Tibial nerve (tissue), 4 donors: ENCODE measurements at places on chromosomes 13 and 19.

DNA sequence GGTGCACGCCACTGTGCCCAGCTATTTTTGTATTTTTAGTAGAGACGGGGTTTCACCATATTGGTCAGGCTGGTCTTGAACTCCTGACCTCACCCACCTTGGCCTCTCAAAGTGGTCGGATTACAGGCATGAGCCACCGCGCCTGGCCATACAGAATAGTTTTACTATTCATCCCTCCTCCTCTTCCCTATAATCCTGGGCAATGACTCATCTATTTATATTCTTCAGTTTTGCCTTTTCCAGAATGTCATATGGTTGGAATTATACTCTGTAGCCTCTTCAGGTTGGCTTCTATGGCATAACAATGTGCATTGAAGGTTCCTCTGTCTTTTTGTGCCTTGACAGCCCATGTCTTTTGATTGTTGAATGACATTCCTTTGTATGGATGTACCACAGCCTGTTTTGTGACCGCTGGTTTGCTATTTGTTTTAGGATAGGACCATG lies 22.2 kb upstream of the LRP3 start:
- H3K27ac ChIP-seq, result no peak overlapping the region
- H3K27me3 ChIP-seq, result no peaks in the 10 kb centered on the region
- no peaks in the 10 kb centered on the region for H3K36me3 ChIP-seq
- no peak for DNase-seq
- H3K4me3 ChIP-seq, result no peak overlapping the region

- DNase-seq, result no peak
- H3K4me3 ChIP-seq, result no peak overlapping the region
Measured at GRCh38 chr13:50441130-50441529, 402.4 kb downstream of the DLEU7 start.

- no peak overlapping the region for H3K4me3 ChIP-seq
- no peaks in the 10 kb centered on the region for H3K4me1 ChIP-seq
- H3K27me3 ChIP-seq, result no peaks in the 10 kb centered on the region
- no peak for DNase-seq
Measured at GRCh38 chr19:5231857-5232678, 108.5 kb downstream of the PTPRS start.

- no peaks in the 10 kb centered on the region for H3K27me3 ChIP-seq
- no peak overlapping the region for H3K27ac ChIP-seq
- H3K4me1 ChIP-seq, result peaks cover 11% of the 10 kb centered on the region
Measured at GRCh38 chr19:9622531-9622930, 1.5 kb upstream of the ZNF561 start.

GRCh38 chr19:45153339-45154063 lies 7.3 kb downstream of the NKPD1 start:
- H3K36me3 ChIP-seq, result no peaks in the 10 kb centered on the region
- DNase-seq, result no peak
- no peak overlapping the region for H3K4me3 ChIP-seq
- H3K4me1 ChIP-seq, result peaks cover 30% of the 10 kb centered on the region
- no peak overlapping the region for H3K27ac ChIP-seq
- no peaks in the 10 kb centered on the region for H3K27me3 ChIP-seq

GRCh38 chr19:48799358-48800300 lies 11.2 kb downstream of the BCAT2 start:
- H3K4me1 ChIP-seq, result peaks cover 7% of the 10 kb centered on the region
- H3K27ac ChIP-seq, result peak overlapping the region; percentile 25
- H3K27me3 ChIP-seq, result no peaks in the 10 kb centered on the region
- DNase-seq, result no peak
- no peak overlapping the region for H3K4me3 ChIP-seq
- peaks cover 42% of the 10 kb centered on the region for H3K36me3 ChIP-seq

DNA sequence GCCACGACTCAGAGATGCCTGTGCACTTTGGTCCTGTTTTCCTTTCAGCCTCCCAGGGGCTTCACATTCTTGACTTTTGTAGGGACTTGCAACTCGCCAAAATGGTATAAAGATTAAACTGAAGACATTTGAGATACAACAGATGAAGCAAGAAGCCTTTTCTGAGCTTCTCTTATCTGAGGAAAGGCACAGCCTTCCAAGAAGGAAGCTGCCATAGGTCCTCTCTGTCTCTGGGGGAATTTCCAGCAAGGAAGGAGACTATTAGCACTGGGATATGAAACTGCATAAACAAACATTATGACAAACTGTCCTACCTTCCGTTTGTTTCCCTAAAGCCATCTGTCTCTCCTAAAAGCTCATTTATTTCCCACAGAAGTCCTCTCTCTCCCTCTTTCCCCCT lies 39.3 kb downstream of the TGDS start:
- H3K36me3 ChIP-seq, result no peaks in the 10 kb centered on the region
- no peak for DNase-seq
- no peak overlapping the region for H3K27ac ChIP-seq

DNA sequence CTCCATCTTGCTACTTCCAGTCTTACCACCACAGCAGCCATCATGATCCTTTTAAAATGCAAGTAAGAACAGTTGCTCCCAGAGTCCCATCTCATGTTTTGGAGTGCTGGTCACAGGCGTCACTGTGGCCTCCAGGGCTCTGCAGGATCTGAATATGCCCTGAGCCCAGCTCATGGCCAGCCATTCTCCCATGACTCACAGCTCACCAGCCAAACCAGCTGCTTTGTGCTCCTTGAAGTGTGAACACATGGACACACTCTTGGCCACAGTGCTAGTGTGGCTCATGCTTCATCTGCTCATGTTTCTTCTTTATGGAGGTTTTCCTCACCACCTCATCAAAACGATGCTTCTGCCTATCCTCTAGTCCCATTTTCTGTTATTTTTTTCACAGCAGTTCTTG lies 466.5 kb downstream of the UQCRFS1 start:
- H3K27me3 ChIP-seq, result no peaks in the 10 kb centered on the region
- no peak for DNase-seq
- H3K27ac ChIP-seq, result no peak overlapping the region
- H3K36me3 ChIP-seq, result no peaks in the 10 kb centered on the region
- H3K4me3 ChIP-seq, result no peak overlapping the region

DNA sequence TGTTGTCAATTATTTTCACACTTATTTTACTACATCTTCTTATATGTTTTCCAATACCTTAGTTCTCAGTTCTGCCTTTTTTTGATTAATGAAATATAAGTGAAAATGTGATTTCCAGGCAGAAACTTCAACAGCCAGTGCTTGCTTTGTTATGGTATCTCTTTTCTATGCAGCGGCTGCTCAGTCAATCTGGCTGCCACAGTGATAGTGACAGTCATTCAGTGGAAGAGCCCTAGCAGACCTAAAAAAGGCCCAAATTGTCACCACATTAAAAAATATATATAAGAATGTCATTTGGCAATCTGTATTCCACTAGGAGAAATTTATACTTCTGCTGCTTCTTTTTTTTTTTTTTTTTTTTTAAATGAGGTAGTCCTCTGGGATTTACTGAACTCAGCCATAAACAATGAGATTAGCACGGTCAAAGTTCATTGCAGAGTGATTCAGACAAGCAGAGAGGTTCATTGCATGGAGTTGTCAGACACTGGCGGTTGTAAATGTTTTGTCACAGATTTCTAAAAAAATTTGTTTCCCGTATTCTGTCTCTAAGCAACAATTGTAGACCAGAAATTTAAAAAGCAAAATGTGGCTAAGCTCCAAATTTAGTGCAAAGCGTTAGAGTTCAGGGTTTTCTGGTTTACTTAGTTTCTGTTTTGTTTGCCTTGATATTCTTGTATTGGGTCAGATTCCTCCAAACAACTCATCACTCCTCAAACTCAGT lies 94.7 kb upstream of the PRR20A start:
- no peak overlapping the region for H3K27ac ChIP-seq
- no peaks in the 10 kb centered on the region for H3K36me3 ChIP-seq
- H3K4me3 ChIP-seq, result no peak overlapping the region
- no peak for DNase-seq
- no peaks in the 10 kb centered on the region for H3K27me3 ChIP-seq

- no peaks in the 10 kb centered on the region for H3K27me3 ChIP-seq
- no peak for DNase-seq
- H3K36me3 ChIP-seq, result peaks cover 18% of the 10 kb centered on the region
- H3K4me3 ChIP-seq, result no peak overlapping the region
- no peaks in the 10 kb centered on the region for H3K4me1 ChIP-seq
Measured at GRCh38 chr19:13961826-13962698, 9.8 kb downstream of the DCAF15 start.

DNA sequence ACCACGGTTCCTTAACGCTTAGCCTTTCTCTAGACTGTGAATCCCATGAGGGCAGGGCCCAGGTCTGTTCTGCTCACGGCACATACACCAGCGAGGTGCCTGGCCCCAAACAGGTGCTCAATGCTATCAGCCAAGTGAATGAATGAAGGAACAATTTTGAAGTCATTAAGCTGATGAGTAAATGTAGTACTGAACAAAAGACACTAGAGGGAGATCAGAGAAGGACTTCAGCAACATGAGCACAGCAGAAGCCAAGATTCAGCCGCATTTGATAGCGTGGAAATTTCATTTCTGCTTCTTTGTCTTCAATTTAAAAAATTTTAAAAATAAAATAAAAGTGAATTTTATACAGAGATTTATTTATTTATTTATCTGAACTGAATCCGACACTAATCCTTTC lies 20.1 kb upstream of the MYO16 start:
- H3K4me3 ChIP-seq, result no peak overlapping the region
- no peaks in the 10 kb centered on the region for H3K4me1 ChIP-seq
- no peak for DNase-seq
- no peaks in the 10 kb centered on the region for H3K36me3 ChIP-seq

DNA sequence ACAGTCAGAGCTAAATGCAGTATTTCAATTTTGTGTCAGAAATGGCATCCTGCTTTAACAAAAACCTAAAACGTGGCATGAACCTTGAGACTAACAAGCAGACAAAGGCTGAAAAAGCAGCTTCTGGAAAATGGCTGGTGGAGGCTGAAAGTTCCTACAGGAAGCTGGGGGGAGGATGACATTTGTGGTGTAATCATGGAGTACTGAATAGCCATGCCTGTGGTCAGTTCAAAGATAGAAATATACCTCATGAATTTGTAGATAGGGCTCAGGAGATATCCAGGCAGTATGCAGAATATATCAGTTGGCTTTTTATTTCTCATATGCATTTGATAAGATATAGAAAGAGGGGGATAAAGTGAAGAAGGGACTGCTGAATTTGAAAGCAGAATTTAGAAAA lies 181.7 kb downstream of the UQCRFS1 start:
- DNase-seq, result no peak
- no peaks in the 10 kb centered on the region for H3K36me3 ChIP-seq
- no peak overlapping the region for H3K27ac ChIP-seq
- H3K4me1 ChIP-seq, result no peaks in the 10 kb centered on the region
- no peaks in the 10 kb centered on the region for H3K27me3 ChIP-seq
- no peak overlapping the region for H3K4me3 ChIP-seq

GRCh38 chr19:45136507-45137178 lies 24.1 kb downstream of the NKPD1 start:
- no peaks in the 10 kb centered on the region for H3K4me1 ChIP-seq
- H3K27ac ChIP-seq, result no peak overlapping the region
- no peaks in the 10 kb centered on the region for H3K27me3 ChIP-seq
- peaks cover 7% of the 10 kb centered on the region for H3K36me3 ChIP-seq

DNA sequence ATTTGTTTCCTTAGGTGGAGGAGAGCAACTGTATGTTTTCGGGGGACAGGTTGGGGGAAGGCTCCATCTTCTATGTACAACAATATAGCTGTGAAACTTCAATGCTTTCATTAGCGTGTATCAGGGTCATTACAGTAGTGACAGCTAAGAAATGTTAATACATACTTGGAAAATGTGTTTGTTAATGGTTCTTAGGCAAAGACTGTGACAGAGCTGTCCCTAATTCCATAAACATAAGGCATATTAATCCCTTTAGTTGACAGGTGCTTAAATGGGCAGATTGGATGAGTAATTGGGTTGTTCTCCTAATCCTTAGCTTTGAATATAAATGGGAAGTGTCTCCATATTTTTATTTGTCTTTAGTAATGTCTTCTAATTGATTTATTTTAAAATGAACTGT lies 313.7 kb downstream of the HS6ST3 start:
- no peaks in the 10 kb centered on the region for H3K36me3 ChIP-seq
- H3K27ac ChIP-seq, result no peak overlapping the region
- H3K4me1 ChIP-seq, result no peaks in the 10 kb centered on the region
- H3K27me3 ChIP-seq, result no peaks in the 10 kb centered on the region
- H3K4me3 ChIP-seq, result no peak overlapping the region
- no peak for DNase-seq

DNA sequence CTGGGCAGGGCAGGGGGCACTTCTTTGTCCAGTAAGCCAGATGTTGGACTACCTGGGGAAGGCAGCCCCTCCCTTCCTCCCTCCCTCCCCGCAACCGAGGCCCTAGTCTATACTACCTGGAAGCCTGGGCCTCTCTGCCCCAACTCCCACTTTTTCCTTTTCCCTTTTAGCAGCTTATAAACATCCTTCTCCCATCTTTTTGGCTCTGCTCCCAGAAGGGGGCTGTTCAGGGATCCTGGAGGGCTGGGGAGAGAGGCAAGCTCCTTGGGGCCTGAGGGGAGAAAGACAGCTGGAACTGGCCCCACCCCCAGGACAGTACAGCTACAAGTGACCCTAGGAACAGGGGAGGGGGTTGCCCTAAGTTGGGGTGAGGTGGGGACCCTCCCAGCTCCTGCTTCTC lies 44.9 kb downstream of the LYL1 start:
- H3K4me3 ChIP-seq, result no peak overlapping the region
- no peaks in the 10 kb centered on the region for H3K36me3 ChIP-seq
- H3K27ac ChIP-seq, result peak overlapping the region; percentile 93
- H3K27me3 ChIP-seq, result no peaks in the 10 kb centered on the region
- no peak for DNase-seq

GRCh38 chr13:51726446-51727193 lies 77.3 kb downstream of the DHRS12 start:
- no peak overlapping the region for H3K27ac ChIP-seq
- H3K4me1 ChIP-seq, result no peaks in the 10 kb centered on the region
- no peak for DNase-seq
- no peaks in the 10 kb centered on the region for H3K36me3 ChIP-seq
- H3K27me3 ChIP-seq, result no peaks in the 10 kb centered on the region

- H3K27me3 ChIP-seq, result no peaks in the 10 kb centered on the region
- H3K27ac ChIP-seq, result peak overlapping the region; percentile 6
Measured at GRCh38 chr13:67134417-67135129, 95.6 kb downstream of the PCDH9 start.

DNA sequence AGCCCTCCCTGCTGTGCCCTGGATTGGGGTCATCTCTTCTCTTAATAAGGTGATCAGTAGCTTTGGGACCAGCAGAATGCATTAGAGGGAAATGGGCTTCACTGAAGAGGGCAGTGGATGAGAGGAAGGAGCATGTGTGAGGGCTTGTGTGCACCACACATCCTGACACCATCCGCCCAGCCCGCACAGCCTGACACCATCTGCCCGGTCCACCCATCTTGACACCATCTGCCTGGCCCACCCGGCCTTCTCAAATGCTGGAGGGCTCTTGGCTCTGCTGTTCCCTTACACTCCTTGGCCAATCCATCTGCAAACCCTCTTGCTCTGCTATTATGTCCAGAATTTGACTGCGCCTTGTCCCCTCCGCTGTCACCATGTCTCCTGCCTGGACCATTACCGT lies 41.8 kb downstream of the BICRA start:
- no peaks in the 10 kb centered on the region for H3K4me1 ChIP-seq
- H3K27me3 ChIP-seq, result no peaks in the 10 kb centered on the region
- H3K4me3 ChIP-seq, result no peak overlapping the region
- no peak overlapping the region for H3K27ac ChIP-seq

- no peaks in the 10 kb centered on the region for H3K27me3 ChIP-seq
- peaks cover 70% of the 10 kb centered on the region for H3K4me1 ChIP-seq
- no peaks in the 10 kb centered on the region for H3K36me3 ChIP-seq
- H3K4me3 ChIP-seq, result no peak overlapping the region
- no peak overlapping the region for H3K27ac ChIP-seq
- no peak for DNase-seq
Measured at GRCh38 chr13:40615619-40616018, 50.8 kb downstream of the FOXO1 start.
